ENCODE measurements at places on chromosomes 16 and 17.

DNA sequence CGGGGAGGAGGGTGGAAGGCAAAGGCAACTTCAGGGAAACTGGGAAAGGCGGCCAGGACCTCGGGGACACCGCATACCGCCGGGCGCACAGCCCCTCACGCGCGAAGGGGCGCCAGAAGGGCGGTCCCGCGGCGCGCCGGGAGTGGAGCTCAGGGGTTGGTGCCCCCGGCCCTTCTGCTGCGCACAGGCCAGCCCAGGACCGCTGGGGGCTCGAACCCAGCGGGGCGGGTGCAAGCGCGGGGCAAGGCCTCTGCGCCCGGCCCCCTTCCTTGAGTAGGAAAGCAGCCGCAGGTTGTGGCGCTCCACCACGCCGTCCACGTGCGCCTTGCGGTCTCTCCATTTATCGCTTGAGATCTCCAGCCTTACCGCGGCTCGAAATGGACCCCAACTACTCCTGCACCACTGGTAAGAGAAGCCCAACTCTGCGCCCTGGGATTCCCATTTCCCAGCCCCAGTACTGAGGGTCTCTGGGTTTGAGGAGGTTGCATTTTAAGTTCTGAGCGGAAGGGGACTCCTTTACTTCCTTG lies 3.0 kb upstream of the MT1A start:
- no peak for DNase-seq

- DNase-seq = no peak
Observed at GRCh38 chr16:11159282-11159681, 96.7 kb downstream of the SOCS1 start.

DNA sequence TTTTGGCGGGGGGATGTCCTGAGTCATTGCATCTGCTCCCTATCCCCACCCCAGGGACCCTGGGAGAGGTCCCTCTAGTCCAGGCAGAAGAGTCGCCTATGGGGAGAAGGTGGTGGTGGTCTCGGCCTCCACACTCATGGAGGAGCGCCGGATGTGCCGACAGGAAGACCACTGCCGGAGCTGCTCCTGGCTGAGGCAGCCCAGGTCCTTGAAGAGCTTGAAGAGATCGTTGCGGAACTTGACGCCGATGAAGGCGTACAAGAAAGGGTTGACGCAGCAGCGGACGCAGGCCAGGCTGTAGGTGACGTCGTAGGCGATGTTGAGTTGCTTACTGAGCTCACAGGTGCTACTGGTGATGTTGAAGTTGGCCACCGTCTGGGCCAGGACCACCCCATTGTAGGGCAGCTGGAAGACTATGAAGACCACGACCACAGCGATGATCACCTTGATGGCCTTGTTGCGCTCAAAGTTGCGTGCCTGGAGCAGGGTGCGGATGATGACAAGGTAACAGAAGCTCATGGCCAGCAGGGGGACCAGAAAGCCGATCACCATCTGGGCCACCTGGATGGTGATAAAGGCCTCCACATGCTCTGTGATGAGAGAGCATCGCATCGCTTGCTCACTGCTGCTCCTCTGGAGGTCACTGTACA lies 10.5 kb downstream of the CCR7 start:
- DNase-seq = no peak

DNA sequence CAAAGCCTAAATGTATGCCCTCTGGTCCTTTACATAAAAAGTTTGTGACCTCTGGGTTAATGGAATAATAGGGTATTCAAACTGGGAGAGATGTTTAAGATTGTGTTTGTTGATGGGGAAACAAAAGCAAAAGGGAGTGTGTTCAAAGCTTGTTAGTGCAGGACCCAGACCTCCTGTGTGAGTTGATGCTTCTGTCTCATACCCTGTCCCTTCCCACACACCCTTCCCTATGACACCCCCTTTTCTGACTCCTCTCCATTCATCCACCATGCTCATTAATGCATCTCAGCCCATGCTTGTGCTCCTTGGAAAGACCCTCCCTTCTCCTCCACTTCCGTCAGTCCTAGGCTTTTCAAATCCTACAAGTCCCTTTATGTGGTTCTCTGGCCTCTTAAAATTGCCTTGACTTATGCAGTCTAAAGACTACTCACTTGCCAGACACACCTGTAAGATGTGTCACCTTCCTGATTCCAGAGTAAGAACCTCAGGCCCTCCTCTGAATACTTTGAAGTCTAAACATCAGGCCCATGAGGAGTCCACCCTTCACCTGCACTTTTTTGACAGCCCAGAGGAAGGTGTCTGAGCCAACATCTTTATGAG lies 128.0 kb upstream of the CACNG5 start:
- DNase-seq = no peak

- DNase-seq = no peak
Observed at GRCh38 chr17:69430488-69430887, 16.0 kb downstream of the MAP2K6 start.

DNA sequence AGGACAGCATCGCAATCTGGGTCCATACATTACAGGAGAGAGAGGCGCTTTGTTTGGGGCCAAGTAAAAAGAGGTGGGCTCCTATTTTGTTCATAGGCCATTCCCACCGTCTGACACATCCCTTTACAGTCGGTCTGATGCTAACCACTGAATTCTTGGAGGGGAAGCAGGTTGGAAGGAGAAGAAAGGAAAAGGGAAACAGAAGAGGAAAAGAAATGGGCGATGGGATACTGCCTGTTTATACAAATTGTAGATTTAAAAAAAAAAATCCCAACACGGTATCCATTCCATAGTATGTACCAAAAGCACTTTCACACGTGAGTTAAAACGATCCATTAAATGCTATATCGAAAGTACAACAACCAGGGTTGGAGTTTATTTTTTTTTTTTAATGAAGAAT lies 4.0 kb upstream of the ZFHX3 start:
- DNase-seq = no peak

GRCh38 chr17:58277802-58278595 lies 2.7 kb downstream of the MPO start:
- DNase-seq = no peak

DNA sequence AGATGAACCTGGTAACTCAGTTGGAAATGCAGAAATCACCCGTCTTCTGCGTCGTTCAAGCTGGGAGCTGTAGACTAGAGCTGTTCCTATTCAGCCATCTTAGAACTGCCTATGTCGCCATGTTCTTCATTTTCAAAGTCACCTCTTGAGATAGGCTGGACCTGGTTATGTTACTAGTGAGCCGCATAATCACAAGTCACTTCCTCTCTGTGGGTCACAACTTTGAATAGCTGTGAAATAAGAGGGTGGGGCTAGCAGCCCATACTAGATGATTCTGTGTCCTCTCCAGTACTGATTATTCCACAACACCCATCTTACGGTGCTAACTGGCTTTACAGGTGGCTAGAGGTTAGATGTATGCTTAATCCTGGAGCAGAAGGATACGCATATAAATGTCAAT lies 74.2 kb downstream of the VPS53 start:
- no peak for DNase-seq

- DNase-seq = no peak
Observed at GRCh38 chr17:57289130-57289529, 32.8 kb downstream of the MSI2 start.

DNA sequence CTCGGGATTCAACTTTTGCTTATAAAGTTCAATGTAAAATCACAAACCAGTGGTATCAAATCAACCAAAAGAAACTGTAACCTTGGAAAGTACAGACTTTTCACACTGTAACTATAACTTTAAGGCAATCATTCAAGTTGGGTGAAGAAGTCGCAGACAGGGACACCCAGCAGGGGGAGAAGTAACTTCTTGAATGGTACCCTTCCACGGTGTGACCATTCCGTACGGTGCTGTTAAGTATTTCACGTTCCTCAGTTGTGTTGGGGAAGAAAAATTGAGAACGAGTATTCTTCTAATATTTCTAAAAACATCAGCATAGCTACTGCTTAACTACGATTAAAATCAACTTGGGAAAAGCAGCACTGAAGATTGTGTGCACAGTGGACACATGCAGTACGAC lies 55.8 kb downstream of the MYH10 start:
- DNase-seq = no peak

DNA sequence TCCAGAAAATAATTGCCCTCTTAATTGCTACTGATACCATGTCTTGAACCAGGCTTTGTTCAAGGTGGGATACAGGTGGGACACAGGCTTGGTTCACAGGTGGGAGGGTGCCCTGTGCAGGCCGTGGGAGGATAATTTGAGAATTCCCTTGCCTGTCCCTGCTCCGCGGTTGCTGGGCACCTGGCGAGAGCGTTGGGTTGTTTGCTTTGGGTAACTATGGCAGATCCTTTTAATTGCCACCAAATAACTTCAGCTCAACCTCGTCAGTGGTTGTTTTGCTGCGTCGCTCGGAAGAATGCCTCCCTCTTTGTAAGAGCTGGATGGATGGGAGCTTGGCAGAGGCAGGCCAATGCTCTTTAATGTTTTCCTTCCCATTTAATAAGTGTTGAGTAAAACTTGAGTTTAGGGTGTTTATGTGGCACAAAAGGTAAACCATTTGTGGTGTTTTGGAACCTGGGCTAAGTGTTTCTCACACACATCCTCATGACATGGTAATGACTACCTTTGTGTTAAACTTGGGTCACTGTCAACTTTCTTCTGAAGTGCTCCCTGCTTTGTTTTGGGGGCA lies 202.5 kb downstream of the MSI2 start:
- DNase-seq = no peak

DNA sequence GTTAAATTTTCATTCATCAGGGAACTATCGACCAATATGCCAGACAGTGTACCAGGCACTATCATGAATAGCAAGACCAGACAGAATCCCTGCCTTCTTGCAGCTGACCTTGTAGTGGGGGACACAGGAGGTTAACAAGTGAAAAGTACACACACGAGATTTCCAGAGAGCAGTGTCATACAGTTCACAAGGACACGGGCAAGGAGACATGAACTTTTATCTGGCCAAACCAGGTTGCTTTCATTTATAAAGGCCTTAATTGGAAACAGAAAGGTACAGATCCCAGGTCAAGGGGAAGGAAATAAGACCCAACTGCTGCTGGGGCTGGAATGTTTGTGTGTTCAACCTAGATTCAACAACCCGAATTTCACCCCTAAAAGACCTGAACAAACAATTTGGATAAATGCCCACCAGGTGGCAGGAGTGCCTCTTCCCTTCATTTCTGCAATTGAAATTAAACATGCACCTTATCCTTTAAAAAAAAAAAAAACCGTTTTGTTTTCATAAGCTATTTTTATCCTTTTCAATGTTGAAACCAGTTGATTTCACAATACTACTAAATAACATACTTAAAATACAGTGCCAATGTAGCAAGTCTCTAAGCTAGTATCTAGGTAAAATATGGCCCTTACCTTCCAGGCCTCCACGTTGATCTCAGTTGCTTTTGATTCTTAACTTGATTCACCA lies 65.9 kb downstream of the EMP2 start:
- DNase-seq = peak; percentile 7

GRCh38 chr16:72480911-72481310 lies 309.0 kb upstream of the PMFBP1 start:
- no peak for DNase-seq

DNA sequence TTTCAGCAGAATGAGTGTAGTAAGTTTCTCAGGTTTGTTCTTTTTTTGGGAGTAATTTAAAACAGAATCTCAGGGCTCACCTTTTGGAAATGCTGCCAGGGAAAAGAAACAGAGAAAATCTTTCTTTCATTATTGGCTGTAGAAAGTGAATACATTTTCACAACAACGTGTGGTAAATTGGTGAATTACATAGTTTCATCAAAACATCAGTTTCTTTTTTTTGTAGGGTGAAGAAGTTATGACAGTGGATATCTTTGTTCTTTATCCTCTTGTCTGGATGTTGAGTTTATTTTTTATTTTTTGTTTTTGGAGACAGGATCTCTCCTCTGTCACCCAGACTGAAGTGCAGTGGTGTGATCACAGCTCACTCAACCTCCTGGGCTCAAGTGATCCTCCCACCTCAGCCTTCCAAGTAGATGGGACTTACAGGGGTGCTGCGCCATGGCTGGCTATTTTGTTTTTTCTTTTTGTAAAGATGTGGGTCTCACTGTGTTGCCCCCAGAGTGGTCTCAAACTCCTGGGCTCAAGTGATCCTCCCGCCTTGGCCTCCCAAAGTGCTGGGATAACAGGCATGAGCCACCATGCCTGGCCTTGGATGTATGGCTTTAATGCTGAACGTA lies 2.4 kb downstream of the ZNF267 start:
- DNase-seq = no peak

GRCh38 chr16:30075503-30076275 lies at the start of gene PPP4C:
TSS of gene PPP4C (plus strand) at chr16:30075994. CDS start at chr16:30076378, 384 bp downstream.
- peak; percentile 78 for DNase-seq

- DNase-seq = no peak
Observed at GRCh38 chr17:32570081-32570396, 83.2 kb downstream of the CDK5R1 start.

GRCh38 chr16:1572673-1573072 lies 39.2 kb downstream of the IFT140 start:
- no peak for DNase-seq

DNA sequence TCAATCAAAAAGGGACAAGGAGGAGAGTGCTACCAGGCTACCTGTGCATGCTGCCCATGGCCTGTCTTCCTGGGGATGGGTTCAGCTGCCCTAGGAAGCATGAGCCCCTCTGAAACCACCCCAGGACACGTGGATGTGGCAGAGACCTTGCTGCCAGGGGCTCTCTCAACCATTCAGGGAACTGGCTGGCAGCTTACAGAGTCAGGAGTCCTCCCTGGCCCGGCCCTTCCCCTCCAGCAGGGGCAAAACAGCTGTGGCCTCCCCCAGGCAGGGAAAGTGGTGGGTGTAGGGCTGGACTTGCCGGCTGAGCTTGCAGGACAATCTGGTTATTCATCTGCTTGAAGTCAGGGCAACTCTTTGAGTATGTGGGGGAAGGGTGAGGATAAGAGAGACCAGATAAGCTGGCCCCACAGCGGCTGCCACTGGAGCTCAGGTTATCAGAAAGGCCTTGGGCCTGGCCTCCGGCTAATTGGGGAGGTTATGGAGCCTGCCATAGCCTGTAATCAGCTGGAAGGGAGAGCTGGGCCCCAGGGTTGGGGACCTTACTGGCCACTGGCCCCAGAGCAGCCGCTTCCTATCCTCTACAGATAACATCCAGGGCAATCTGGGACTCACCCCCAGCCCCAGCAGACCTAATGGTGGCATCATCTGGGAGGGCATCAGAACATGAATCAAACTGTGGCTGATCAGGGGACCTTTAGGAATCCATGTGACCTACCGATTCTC lies 5.6 kb upstream of the TBX2 start:
- no peak for DNase-seq

DNA sequence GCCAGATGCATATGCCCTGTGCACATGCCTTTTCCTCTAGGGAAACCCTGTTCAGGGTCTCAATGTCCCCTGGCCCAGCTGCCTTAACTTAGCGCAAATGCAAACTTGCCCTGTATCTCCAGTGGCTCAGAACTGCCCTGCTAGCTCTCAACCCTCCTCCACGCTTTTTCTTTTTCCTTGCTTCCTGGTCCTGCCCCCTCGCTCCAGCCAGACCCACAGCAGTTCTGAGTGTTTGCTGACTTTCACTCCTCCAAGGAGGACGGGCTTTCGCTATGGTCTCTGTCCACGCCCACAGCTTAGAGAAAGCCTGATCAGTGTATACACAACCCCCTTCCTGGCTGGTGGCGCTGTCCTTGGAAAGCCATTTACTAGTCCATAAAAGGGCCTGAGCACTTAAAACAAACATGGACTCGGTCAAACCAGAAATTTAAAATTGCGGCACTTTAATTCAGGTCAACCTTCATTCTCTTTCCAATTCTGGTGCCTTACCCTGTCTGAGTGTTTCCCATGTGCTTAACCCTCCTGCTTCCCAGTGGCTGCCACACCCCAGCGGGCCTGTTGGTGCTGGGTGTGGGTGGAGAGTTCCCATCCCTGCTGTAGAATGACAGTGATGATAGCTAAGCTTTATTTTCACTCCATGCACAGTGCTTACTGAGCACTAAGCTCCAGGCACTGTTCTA lies 15.6 kb upstream of the TMEM98 start:
- no peak for DNase-seq

GRCh38 chr16:4392382-4393239 lies 21.0 kb downstream of the VASN start:
- no peak for DNase-seq

- no peak for DNase-seq
Observed at GRCh38 chr16:2046893-2047329, 723 bp downstream of the NTHL1 start.

Measured in stimulated activated CD8-positive, alpha-beta memory T cell treated with anti-CD3 and anti-CD28 coated beads, Interleukin-7, amount 100 ng/mL, for 1 hour (primary cell).